Fibroblast of skin of abdomen (primary cell): ENCODE measurements at places on chromosomes 5 and 9.

DNA sequence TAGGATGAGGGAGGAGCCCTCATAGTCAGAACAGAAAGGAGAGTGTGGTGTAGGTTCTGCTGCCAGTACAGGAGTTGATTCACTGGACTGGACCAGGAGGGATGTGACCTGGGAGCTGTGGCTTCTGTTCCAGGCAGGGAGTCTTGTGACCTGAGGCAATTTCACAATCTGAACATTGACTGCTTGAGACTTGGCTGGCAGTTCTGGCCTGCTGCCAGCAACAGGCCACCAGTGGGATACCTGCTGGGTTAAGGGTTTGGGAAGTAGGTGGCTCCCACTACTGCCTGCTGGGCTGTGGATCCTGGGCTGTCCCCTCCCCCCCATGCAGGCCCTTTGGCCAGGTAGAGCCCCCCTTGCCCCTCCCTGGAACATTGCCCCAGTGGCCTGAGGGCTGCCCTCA is 268.6 kb upstream of the ARRDC3 start:
- DNase-seq = no peak

GRCh38 chr5:77852514-77853352 is 76.6 kb upstream of the TBCA start:
- DNase-seq = peak; percentile 81

GRCh38 chr9:99745085-99745484 is 76.6 kb upstream of the NR4A3 start:
- DNase-seq = no peak

GRCh38 chr9:131811405-131811804 is 71.5 kb upstream of the RAPGEF1 start:
- no peak for DNase-seq

DNA sequence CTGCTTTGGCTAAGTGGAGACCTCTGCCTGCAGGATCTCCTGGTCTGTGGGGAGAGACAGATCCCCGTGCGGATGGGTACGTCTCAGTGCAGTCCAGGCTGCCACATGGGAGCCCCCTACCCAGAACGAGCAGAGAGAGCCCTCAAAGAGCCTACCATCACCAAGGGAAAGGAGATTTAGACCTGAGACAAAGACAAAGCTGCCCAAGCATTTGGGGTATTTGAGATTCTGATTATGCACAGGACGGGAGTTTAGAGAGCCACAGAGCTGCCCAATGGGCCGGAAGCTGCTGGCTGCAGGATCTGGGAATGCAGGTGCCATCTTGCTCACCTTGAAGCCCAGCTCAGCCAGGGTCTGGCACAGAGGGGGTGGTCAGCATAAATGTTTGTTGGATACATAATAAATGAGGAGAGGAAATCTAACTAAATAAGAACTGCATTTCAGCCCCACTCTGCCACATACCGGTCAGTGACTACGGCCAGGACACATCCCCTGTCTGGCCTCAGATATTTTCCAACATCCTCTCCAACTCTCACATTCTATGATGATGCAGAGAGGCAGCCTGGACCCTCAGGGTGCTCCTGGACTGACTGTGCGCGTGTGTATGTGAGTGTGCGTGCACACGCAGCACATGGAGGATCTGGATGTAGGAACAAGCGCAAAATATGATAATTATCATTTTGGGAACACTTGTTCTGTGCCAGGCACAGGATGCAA is 157.8 kb downstream of the FGF18 start:
- DNase-seq = no peak

GRCh38 chr9:86534572-86535258 is 180.5 kb upstream of the TUT7 start:
- DNase-seq = peak; percentile 91

DNA sequence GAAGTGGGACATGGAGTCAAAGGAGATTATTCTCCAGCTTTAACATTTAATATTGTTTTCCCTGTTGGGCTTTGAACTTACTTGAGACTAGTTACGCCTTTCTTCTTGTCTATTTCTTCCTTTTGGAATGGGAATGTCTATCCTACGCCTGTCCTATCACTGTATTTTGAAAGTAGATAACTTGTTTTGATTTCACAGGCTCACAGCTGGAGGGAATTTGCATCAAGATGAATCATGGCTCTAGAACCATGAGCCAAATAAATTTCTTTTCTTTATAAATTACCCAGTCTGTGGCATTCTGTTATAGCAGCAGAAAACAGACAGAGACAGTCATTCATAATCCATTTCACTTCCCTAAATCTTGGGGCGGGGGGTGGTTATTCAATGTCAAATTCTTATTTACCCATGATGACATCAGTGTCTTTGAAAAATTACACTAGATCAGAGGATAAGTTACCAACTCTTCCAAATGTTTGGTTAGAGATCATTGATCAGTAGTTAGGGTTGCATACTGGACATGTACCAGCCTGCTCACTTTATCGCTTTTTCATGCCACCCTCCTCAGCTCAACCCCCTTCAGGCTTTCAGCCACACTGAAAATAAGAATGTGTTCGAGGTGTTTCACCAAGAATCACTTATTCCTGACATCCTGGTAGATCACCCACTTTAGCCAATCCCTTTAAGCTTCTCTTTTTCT is 419.6 kb upstream of the PIK3R1 start:
- peak; percentile 29 for DNase-seq

DNA sequence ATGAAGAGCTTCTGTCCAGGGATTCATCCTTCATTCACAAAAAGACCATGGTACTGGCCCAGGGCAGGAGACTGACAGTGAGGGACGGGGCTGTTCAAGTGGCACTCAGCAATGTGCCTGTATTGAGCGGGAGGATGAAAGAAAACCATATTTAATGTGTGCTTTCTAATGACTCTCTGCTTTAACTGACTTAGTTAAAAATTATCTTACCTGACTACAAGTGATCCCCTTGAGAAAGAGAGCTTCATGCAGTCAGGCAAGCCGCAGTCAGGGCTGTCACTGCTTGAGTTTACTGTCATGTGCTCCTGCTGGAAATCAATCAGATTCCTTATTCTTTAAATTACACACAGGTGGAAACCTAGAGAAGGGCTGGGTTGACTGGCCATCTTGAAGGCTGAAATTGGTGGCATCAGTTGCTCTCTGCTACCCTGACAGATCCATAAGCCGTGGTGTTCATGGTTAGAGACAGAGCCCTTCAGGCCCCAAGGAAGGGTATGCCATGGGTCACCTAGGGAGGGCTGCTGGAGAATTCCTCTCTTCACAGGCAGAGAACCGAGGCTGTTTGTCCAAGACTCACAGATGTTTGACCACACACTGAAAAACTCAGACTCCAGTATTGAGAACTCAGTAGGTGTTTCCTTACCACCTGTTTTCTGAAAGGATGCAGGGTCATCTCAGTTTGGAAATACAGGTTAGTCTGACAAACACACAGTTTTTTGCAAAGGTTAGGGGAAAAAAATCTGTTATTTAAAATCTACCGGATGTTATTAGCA is 70.9 kb downstream of the TRIO start:
- no peak for DNase-seq

- DNase-seq = no peak
Observed at GRCh38 chr9:97425336-97425972, 13.6 kb downstream of the TDRD7 start.

GRCh38 chr5:106408570-106408969 is 1262.2 kb downstream of the EFNA5 start:
- DNase-seq = no peak

- DNase-seq = peak; percentile 26
Observed at GRCh38 chr9:76456202-76456926, 2.6 kb upstream of the GCNT1 start.

DNA sequence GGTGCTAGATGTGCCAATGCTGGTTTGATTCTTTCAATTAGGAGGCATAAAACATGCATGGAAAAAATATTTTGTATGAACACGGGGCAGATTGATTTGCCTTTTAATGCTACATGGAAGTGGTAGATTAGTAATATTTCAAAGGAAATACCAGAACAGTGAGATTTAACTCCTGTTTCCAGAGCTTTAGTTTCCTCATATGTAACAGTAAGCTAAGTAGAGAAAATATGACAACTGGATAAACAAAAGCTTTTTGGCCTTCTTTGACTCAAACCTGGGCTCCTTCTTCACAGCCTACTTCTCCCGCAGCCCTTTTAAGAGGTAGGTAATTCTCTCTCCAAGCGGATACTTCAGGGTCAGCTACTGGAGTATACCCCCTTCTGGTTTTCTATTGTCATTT is 254.2 kb upstream of the TRPC7 start:
- DNase-seq = no peak

GRCh38 chr5:154477382-154478223 is 424 bp downstream of the HAND1 start:
- DNase-seq = no peak

DNA sequence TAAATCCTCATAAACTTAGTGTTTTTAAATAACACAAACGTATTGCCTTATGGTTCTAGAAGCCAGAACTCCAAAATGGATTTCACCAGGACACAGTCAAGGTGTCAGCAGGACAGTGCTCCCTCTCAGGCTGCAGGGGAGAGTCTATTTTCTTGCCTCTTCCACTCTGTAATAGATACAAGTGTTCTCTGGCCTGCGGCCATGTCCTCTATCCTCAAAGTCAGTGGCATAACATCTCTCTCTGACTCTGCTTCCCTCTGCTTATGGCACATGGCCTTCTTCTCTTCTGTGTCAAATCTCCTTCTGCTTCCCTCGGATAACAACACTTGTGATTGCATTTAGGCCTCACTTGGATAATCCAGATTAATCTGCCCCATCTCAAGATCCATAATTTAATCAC is 129.4 kb upstream of the OR13F1 start:
- no peak for DNase-seq

GRCh38 chr9:113635586-113635985 is 172.1 kb downstream of the RGS3 start:
- DNase-seq = no peak
